Cortex of kidney (tissue), 1 donor: ENCODE measurements at places on chromosomes 16 and 17.

DNA sequence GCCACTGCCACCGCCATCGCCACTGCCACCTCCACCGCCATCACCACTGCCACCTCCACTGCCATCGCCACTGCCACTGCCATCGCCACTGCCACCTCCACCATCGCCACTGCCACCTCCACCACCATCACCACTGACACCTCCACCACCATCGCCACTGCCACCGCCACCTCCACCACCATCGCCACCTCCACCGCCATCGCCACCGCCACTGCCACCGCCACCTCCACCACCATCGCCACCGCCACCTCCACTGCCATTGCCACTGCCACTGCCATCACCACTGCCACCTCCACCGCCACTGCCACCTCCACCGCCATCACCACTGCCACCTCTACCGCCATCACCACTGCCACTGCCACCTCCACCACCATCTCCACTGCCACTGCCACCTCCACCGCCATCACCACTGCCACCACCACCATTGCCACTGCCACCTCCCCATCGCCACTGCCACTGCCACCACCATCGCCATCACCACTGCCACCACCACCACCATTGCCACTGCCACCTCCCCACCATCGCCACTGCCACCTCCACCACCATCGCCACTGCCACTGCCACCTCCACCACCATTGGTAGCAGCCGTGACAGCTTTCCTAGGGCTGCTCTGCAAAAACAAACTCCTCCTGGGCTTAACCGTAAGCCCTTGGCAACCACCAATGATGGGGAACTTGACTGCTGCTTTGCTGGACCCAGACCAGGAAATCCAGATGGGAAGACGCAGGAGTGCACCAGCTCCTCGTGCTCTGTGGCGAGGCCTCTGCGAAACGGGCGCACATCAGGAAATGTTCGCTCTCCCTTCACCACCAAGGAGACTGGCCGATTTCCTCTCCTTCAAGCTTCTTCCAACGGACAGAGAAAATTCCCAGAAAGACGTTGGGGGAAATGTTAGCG lies 147.2 kb downstream of the RBFOX3 start:
- DNase-seq = no peak

- DNase-seq = no peak
These were observed 4.2 kb downstream of the MYO15B start for GRCh38 chr17:75591722-75592302.

GRCh38 chr17:69417545-69418483 lies 3.3 kb downstream of the MAP2K6 start:
- no peak for DNase-seq

DNA sequence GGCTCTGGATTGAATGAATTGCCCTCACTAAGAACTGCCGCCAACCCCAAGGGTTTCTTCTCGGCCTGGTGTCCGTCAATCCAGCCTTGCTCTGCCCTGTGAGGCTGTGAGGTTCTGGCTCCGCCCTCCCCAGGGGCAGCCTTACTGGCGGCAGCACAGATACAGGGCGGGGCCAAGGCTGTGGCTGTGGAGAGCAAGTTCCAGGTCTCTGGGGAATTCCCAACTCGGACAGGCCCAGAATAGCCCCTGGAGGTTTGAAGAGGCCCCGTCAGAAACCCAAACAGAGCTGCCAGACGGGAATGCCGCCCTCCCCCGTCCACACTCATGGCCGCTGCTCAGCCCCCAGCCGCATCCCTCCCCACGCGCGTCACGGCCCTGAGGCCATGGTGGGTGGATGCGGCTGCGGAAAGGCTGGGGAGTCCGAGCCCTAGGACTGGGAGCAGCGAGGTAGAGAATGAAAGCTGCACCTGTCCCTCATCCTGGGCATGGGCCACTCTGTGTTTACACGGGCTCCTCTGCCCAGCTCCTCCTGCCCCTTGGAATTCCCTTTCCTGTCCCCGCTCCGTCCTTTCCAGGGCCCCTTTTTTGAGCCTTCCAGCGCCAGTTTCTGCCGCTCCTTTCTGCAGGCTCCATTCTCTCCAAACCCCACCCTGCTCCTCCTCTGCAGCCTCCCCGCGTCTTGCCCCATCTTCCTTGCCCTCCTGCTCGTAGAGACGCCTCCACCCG lies 660 bp upstream of the PRRT2 start:
- no peak for DNase-seq

- no peak for DNase-seq
These were observed 26.1 kb downstream of the CTU2 start for GRCh38 chr16:88732172-88732960.

DNA sequence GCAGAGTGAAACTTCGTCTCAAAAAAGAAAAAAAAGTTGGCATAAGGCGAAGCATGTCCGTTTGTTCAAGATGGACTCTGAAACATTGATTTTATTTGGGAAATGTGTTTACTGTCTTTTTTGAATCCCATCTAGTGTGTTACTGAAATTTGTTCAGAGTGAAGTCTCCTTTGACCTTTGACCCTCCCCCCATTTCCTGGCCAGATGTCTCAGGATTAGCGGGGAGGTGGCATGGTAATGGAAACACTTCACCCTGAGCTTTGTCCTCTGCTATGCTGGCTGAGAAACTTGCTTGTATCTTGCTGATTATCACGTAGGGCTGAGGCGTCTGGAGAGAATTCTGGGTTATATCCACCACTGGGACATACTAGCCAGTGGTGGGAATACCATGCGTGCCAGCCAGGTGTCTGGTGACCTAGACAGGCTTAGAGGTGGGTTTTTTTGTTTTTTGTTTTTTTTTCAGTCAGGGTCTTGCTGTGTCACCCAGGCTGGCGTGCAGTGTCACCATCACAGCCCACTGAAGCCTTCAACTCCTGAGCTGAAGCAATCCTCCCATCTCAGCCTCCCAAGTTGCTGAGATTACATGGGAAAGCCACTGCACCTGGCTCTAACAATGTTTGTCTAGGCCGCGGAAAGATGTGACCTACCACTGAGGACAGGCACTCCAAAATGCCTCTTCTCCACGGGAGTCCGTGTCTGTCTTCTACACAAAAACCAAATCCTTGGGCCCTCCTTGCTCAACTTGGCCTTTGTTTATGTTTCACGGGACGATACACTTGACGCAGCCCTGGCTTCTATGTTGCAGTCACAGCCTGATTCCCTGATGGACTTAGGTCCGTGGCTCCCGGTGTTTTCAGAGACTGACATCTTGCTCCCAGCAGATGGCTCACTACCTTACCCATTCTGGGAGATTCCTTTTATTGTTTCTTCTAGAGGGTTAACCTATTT lies 6.6 kb upstream of the GALK1 start:
- DNase-seq = no peak

GRCh38 chr16:4190086-4190485 lies 51.8 kb downstream of the SRL start:
- no peak for DNase-seq
